Lung (tissue), 17 donors: ENCODE measurements at places on chromosomes 7 and 10.

- DNase-seq, result no peak
These were observed 33.3 kb upstream of the KDM7A start for GRCh38 chr7:140209866-140210609.

DNA sequence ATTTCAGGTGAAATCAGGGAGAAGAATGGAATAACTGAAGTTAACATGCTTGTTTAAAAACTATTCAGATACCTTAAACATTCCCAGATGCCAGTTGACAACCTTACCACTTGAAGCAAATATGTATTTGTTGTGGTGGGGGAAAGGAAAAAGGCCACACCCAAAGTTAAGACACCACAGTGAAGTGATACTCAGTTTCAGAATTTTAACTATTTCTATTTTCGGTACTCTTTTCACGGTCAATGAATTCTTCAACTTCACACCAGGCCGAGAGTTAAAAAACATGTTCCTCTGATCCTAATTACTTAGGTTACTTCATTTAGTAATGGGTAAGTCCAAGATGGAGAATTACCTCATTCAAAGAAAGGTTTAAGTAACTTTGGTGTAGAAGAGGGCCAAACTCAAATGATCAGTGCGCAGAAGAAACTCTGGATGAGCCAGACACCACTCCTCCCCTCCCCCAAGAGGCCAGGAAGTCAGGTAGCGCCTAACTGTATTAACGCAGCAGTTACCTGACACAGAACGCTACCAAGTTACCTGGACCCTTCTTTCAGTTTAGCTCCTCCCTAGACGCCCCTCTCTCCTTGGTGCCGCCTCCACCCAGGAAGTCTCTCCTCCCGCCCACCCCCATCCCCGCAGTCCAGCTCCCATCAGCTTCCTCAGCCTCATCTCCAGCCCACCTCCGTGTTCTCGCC lies 700 bp downstream of the MTPN start:
- no peak for DNase-seq

DNA sequence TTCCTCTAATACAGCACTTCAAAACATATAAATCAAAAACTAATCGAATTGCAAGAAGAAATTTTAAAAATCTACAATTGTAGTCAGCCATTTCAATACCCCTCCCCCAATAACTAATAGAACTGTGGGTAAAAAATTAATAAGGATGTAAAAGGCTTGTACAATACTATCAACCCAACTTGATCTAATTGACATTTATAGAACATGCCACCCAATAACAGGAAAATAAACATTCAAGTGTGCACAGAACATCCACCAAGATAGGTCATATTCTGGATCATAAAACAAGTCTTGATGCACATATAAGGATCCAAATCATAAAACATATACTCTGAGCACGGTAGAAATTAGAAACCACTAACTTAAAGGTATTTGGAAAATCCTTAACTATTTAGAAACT lies 4.0 kb upstream of the GPAM start:
- no peak for DNase-seq

GRCh38 chr10:70672165-70673042 lies at the start of gene ADAMTS14:
ADAMTS14 (plus strand) TSS chr10:70672506; CDS start chr10:70672803, 297 bp downstream.
- peak; percentile 81 for DNase-seq

DNA sequence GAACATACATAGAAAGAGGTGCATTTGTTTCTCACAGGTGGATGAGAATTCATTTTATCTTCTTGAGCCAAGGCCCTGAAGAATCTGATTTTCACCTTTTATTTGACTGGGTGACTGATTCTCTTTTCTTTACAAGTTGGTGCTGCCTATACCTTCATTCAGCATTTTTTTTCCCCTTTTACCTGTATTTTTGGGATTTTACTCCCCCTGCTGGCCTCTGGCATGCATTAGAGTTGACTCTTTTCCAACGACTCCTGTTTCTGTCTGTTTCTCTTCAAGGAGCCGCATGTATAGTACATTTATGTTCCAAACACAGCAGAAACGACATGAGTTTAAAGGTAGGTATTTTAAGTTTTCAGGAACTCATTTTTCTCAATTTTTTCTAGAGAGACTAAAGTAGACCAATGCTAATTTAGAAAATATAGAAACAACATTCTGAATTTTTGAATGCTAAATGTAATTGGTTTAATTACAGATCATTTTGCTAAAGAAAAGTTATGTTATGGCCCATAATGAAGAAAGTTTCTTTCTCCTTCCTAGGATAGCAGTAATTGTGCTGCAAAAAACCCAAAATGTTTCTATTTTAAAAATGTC lies 149.8 kb upstream of the HDAC9 start:
- DNase-seq, result peak; percentile 66

GRCh38 chr10:89001024-89001728 lies 10.6 kb downstream of the FAS start:
- DNase-seq, result no peak

- DNase-seq, result no peak
These were observed 183.2 kb downstream of the CDCA7L start for GRCh38 chr7:21762469-21762868.

DNA sequence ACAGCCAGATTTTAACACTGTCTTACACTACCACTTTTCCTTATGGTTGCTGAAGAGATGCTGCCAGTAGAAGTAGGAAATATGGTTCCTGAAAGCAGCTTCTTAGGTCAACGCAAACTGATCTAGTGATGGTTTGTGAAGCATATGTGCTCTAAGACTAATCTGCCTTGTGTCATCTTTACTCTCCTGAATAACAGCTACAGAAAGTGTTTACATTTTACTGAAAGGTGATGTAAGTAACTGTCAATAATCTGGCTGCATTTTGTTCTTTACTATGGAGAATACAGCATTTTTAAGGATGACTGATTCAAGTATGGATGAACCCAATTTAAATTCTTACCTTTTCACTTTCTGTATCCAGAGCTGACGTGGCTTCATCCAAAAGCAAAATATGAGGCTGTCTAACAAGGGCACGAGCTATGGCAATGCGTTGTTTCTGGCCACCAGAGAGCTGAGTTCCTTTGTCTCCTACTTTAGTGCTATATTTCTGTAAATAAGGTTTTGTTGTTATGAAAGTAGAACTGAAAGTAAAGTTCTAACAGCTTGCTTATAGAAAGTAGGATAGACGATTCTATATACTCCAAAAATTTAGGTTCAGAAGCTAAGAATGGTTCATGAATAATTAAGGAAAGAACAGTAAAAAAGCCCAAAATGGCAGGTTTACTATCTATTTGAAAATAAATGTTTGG lies 30.2 kb upstream of the ABCB4 start:
- DNase-seq, result no peak

GRCh38 chr10:84933402-84933801 lies 605.0 kb downstream of the CCSER2 start:
- no peak for DNase-seq

DNA sequence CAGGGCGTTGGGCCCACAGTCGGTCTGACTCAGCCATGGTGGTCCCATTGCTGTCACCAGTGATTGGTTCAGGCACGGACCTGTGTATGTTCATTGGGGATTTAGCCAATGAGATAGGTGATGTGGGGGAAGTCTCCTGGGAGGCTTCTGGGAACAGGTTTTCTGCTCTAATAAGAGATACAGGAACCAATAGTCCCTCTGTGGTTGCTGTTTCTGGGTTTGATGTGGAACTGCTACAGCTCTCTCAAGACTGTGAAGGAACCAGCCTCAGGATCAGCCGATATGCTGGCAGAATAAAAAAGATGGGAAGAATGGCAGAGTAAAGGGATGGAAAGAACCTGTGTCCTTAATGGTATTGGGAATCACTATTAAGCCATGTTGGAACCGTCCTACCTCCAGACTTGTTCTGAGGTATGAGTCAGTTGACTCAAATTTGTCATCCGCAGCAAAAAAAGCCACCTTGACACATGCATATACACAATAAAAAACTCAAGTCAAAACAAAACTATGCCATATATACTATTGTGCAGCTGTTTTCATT lies 70.6 kb downstream of the MCMBP start:
- no peak for DNase-seq

DNA sequence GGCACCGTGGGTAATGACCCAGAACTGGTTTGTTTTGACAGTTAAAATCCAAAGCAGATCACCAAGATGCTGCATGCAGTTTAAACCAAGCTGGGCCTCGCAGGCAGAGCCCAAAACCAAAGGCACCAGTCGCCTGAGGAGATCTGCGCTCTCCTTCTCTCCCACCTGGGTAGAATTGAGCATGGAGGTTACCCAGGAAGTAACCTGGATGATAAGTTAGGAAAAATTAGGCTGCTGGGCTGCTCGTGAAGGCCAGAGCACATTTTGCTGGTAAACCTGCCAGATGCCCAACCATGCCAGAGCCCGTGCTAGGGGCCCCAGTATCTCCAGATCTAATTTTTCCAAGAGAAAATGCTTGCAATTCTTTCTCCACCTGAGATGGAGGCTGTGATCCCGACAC lies 388.3 kb upstream of the MGMT start:
- DNase-seq, result no peak

GRCh38 chr10:63883861-63884260 lies 362.7 kb downstream of the REEP3 start:
- DNase-seq, result no peak

DNA sequence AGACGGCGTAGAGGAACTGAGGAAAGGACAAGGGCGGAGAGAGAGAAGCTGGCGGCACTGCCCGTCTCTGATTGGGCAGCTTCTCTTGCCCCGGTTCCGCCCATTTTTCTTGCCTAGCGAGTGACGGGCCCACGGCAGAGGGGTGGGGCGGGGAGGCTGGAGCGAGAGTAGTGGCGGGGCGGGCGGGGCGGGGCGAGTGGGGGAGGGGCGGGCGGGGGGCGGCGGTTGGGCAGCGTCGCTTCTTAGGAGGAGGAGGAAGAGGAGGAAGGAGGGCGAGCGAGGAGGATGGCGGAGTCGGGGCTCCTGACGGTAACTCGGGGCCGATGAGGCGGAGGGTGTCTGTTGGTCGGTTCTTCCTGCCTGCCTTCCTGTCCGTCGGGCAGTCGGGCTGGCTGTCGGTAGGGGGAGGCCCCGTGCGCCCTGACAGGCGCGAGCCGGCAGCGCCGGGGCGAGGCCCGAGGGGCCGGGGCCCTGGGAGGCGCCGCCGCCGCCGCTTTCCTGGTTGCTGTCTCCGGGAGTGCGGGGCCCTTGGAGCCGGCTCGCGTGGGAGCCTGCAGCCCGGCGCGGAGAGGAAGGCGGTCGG lies at the start of gene SHOC2:
TSS of gene SHOC2 (plus strand) at position 256 of the 583 bp plus-strand sequence. CDS start 44,755 bp downstream, outside the sequence.
- peak; percentile 100 for DNase-seq
